Hematopoietic multipotent progenitor cell treated with erythropoietin and hydrocortisone succinate and interleukin-3 and kit ligand, for 15 days (in vitro differentiated cells): ENCODE measurements at places on chromosomes 12 and 14.

- peak; percentile 46 for DNase-seq
Observed at GRCh38 chr12:66860752-66861750, 182.2 kb upstream of the GRIP1 start.

- DNase-seq = peak; percentile 20
Observed at GRCh38 chr12:89352492-89353187, at the start of gene DUSP6. TSS of gene DUSP6 (minus strand) at chr12:89352501. CDS start at chr12:89352039, 462 bp downstream.

GRCh38 chr14:100453930-100454329 is 130.8 kb downstream of the SLC25A47 start:
- DNase-seq = no peak

GRCh38 chr14:90815822-90816662 is at the start of gene TTC7B:
TSS of gene TTC7B (minus strand) at chr14:90816430. CDS start at chr14:90816295, 135 bp downstream.
- peak; percentile 32 for DNase-seq

DNA sequence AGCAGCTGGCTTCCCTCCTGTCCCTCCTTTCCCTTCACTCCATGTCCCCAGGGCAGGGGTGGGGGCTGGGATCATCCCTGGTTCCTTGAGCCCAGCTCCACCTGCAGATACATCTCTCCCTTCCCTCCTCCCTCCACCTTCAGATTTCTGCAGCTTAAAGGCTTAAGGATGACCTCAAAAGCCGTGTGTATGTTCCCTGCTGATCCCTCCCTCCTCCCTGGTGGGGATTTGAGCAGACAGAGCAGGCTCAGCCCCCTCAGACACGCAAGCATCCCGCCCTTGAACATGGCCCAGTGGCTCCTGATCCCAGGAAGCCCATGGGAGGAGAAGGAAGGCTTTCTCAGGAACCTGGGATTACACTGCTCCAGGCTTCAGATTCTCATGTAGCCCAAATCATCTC is 82.9 kb upstream of the RIN3 start:
- DNase-seq = no peak

GRCh38 chr14:56598519-56598918 is 18.9 kb downstream of the TMEM260 start:
- no peak for DNase-seq

DNA sequence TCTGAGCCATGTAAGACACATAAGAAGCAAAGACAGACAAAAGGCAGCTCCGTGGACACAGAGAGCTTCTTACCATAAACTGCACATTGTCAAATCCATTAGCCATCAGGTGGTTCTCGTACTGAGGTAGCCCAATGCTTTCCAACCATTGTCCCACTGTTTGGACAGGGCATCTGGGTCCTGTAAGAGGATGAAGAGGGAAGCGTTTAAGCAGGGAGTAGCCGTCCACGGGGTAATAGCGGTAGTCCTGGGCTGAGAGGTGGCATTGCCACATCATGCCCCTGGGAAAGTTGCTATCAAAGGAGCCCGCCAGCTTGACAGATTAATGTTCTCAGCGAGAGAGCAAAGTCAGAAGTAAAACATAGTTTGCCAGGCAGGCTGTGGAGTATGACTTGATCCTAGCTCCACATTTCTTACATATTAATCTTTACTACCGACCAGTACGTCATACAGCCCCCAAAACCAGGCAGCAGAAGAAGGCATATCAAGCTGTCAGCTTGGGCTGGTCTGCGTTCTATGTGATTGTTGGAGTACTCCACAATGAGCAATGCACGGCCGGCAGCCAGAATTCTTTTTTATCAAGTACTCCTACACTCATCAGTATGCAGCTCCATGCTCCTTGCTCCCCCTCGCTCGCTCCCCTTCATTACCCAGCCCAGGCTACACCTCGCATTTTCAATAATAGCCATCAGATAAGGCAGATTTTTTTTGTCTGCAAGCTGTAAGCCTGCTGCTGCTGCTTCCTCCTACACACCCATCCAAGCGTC is 493.2 kb upstream of the GARIN6 start:
- DNase-seq = no peak

DNA sequence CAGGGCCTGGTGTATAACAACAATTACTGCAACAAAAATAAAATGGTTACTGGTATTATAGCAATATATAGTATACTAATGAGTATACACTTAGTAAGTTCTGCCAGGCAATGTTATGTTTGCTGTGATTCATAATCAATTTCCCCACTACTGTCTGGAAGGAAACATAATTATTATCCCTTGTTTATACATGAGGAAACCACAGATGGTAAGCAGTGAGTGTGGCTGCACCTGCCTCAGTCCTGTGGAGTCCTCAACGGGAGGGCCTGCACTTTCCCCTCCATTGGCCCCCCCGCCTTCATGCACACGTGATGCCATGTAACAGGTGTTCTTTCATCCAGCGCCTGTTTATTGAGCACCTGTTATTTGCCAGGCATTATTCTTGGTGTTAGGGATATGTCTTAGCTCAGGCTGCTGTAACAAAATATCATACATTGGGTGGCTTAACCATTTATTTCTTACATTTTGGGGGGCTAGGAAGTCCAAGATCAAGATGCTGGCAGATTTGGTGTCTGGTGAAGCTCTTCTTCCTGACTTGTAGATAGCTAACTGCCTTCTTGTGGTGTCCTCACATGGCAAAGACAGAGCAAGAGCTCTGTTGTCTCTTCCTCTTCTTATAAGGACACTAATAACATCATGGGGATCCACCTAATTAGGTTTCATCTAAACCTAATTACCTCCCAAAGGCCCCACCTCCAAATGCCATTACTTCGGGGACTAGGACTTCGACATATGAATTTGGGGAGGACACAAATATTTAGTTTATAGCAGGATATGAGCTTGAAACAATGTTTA is 59.5 kb upstream of the CHGA start:
- no peak for DNase-seq

DNA sequence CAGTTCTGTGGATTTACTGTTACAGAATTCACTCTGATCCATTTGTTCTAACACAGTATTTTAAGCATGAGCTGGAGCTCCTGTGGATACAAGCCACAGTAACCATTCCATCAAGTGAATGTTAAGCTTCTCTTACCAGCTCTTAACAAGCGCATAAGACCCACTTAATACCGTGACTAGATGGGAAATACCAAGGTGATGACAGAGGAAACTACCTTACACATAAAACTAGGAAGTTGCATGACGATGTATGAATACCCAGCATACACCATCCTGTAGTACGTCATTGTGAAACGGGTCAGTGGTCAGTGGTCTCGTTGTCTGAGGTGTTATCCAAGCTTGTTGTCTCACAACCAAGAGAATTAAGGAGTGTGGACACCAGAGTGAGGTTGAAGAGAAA is 2.0 kb upstream of the GALC start:
- DNase-seq = no peak

- DNase-seq = no peak
Observed at GRCh38 chr12:28893365-28893764, 255.7 kb upstream of the FAR2 start.

DNA sequence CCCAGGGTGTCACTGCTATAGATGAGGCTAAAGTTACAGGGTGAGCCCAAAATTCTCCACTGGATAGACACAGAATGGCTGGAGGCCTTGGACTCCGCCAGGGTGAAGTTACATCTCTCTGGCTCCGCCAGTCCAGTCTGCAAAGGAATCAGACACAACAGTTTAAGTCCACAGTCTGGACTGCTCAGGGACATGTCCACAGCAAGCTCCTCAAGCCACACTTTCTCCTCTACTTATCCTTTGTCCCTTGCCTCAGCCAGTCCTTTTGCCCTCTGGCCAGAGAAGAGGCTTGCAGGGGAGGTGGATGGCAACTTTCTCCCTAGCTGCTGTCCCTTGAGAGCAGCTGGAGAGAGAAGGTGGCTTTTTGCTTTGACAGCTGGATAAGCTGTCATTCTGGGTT is 28.0 kb downstream of the PTPRB start:
- no peak for DNase-seq

- no peak for DNase-seq
Observed at GRCh38 chr12:23055004-23055403, 430.0 kb downstream of the ETNK1 start.

GRCh38 chr12:68591734-68592418 is 18.8 kb upstream of the RAP1B start:
- DNase-seq = no peak

GRCh38 chr14:85533023-85533860 is 3.3 kb downstream of the FLRT2 start:
- DNase-seq = no peak

GRCh38 chr12:54390668-54391551 is 6.4 kb upstream of the ZNF385A start:
- no peak for DNase-seq

DNA sequence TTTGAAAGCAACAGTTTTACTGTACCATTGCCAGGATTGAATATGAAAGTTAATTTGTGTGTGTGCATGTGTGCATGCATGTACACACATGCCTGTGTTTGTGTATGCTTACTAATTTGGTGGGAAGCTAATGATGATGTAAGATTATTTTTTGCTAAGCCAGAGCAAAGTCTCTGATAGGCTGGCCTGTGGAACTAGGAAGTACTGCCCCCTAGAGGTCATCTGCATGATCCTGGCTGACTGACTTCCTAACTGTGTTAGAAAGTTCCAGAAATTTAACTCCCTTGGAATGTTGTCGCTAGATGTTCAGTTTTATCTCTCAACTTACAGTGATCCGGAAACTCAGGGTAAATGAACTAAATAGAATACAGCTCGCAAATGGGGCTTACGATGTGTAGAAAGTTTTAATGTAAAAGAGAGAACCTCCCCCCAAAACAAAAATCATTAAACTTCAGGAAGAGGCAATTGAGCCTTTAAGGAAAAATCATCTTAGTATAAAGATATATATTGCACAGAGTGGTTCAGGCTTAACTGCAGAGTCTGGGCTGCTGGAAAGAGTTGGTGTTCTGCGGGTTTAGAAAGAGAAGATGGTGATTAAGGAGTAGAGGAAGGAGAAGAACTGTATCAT is 34.3 kb upstream of the SLC38A1 start:
- DNase-seq = peak; percentile 59

GRCh38 chr12:58159941-58160340 is 218.6 kb downstream of the ATP23 start:
- no peak for DNase-seq

DNA sequence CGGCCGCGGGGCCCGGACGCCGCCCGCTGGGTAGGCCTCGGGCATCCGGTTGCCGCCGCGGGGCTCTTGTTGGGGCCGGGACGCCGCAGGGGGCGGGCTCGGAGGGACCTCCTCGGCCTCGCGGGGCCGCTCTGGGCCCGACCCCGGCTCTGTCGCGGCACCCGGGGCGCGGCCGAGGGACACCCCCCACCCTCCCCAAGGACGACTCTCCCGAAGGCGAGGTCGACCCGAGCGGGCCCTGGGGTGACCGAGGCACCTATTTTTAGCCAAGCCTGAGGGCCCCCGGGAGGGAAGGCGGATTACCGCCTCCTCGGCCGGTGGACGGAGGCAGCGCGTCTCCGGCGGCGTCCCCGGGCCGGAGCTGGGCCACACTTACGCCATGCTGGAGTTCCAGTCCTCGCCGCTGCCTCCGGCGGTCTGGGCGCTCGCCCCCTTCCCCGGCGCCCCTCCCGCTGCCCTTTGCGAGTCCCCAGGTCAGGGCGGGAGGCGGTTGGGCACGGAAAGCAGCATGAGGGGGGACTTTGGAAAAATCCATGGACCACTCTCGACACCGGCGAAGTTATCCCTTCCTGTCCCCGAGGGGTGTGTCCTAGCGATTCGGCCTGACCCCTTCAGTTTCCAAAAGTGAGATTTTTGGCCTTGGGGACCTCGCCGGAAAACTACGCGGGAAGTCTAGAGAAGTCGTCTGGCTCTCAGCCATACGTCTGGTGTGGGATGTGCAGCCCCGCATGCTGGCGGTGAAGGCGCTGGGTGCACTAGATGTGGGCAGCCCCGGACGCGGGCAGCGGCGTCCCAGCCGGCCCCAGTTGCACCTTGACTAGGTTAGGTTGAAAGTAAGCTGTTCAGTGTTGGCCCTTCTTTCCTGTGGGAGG is 699 bp downstream of the KTN1 start:
- DNase-seq = peak; percentile 38

DNA sequence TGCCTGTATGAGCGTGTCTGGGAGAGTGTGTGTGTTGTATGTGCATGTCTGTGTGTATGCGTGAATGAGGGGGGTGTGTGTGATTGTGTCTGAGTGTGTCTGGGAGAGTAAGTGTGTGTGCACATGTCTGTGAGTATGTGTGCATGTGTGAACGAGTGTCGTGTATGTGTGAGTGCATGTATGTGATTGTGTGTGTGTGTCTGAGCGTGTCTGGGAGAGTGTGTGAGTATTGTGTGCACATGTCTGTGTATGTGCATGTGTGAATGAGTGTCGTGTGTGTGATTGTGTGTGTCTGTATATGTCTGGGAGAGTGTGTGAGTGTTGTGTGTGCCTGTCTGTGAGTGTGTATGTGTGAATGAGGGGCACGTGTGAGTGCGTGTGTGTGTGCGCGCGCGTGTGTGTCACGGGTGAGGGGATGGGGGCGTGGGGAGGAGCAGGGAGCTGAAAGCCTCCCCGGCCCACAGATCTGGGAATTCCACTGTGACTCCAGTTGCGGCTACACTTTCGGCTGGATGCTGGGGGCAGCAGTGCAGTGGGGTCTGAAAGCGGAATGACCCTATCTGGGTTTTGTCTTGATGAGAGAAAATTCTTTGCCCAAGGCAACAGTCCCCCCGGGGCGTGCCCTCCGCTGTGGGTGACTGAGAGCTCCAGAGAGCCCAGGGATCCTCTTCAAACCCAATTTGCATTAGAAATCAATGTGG is 138.1 kb upstream of the MED13L start:
- DNase-seq = no peak

- no peak for DNase-seq
Observed at GRCh38 chr12:57309420-57309819, 58.4 kb upstream of the STAC3 start.
